ENCODE measurements at places on chromosomes 16 and 17.

DNA sequence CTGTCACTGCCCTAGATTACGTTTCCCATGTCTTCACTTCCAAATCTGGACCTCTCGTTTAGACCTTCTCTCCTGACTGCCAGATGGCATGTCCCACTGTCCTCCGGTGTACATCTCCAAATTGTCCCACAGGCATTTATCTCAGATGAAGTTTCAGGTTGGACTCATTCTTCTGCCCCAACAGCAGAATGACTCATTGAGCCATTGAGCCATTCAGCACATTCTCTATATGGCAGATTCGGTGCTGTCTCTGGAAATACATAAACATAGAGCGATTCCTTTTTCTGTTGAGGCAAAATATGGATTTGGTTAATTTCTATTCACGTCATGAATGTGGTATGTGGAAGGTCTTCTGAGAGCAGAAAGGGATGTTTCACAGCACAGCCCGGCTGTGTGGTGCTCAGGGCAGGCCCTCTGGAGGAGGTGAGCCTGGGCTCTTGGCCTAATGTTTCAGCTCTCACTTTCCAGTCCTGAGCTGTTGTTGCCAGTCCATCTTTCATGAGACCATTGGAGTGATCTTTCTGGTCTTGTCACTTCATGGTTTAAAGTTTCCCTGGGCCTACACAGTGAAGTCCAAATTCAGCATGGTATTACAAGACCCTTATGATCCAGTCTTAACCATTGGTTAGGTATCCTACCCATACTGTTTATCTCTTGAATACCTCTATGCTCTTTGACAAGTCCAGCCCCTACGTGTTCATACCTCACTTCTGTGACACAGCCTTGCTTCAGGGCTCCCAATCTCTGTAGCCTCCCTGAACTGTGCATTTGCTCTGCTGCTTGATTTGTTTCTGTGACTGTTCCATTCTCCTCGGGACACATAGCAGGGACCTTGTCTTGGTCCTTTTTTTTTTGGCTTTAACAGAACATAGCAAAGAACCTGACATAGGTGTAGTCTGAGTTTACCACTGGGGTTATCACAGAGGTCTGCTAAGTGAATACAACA lies 15.9 kb downstream of the HAPSTR1 start:
- DNase-seq, result no peak

DNA sequence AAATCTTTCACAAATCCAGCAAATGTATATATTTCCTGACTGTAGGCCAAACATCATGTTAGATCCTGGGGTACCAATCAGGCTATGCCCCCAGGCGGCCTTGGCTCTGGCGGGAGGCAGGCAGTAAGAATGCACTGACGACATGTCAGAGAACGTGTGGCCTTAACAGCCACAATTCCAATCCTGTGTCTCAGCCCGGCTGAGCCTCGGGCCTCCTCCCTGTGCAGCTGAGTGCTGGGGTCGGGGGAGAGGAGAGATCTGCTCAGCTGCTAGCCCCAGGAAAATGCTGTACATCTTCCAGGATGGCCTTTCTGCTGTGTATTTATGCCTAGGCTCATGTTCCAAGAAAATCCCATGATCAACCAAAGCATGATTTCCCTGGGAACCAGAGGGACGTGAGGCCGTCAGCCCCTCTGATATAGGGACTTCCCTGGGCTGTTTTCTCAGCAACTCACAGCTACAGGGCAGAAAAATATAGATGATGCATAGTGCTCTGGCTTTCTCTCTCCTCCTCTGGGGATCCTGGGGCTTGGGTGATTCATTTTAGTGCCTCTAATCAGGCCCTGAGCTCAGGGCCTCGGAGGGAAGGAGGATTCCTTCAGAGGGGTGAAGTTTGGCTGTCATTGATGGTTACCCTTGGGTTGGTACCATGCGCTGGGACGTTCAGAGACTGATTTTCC lies 604.0 kb downstream of the HS3ST4 start:
- DNase-seq, result no peak

- DNase-seq, result no peak
Observed at GRCh38 chr17:66429680-66430079, 127.3 kb downstream of the PRKCA start.

GRCh38 chr17:58265271-58265670 lies 15.5 kb downstream of the MPO start:
- DNase-seq, result no peak

DNA sequence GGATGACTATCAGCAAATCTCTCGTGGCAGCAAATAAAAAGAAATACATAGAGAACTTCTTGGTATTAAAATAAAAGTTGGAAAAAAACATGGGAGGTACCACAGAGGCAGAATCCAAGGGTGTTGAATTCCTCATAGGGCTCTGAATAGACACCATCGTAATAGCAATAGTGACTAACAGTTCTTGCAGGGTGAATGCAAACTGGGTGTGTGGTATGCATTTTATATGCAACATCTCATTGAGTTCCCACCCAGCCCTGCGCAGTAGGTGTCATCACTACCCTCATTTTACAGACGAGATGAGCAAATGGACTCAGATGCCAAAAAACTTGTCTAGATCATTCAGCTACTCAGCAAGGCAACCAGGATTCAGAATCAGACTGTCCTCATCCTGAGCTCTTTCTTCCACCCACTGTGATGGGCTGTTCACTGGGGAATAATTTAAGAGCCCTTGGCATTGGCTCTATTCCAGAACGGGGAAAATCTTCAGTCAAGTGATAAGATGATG lies 354.6 kb upstream of the CDH11 start:
- no peak for DNase-seq

DNA sequence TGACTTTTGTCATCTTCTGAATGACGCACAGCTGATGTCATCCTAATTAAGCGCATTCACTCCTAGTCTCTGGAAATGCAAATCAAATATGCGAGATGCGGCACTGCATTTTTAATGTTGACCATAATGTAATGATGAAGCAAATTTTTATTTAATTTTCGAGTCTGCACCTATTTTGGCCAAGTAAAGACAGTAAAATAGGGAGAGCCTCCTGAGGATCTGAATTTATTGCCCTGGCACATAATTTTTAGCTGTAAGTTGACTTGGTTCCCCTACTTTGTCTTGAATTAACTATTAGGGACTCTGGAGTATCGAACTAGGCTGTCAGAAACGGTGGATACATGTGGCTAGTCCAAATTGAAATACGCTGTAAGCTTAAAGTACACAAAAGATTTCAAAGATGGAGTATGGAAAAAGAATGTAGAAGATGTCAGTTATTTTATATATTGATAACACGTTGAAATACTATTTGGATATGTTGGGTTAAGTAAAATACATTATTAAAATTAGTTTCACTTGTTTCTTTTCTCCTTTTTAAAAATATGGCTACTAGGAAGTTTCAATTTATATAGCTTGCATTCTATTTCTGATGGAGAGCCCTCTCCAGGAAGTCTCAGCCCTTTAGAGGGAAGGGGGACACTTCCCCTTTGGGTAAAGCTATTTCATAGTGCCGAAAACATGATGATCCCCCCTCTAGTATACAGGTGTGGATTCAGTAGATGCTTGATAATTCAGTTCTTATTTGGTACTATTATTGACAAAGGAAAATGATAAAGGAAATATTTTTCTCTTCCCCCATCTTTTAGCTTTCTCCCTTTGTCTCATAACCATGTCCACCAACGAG lies 991 bp downstream of the KPNA2 start:
- no peak for DNase-seq

DNA sequence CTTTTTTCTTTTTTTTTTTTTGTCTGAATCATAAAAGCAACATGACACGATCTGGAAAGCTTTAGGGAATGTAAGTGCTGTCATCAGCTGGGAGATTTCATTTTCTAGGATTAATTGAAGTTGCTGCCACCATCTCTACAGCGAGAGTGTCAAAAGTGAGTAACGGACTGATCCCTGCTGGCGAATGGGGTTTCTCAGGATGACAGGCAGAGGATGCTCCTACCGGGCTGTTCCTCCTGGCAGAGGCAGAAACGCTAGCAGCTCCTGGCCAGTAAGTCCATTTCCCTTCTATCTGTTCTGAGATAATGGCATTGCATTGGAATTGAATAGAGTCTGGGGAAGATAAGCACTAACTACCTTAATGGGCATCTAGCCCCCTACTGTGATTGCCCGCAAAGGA lies 80.5 kb upstream of the KIFC3 start:
- no peak for DNase-seq

DNA sequence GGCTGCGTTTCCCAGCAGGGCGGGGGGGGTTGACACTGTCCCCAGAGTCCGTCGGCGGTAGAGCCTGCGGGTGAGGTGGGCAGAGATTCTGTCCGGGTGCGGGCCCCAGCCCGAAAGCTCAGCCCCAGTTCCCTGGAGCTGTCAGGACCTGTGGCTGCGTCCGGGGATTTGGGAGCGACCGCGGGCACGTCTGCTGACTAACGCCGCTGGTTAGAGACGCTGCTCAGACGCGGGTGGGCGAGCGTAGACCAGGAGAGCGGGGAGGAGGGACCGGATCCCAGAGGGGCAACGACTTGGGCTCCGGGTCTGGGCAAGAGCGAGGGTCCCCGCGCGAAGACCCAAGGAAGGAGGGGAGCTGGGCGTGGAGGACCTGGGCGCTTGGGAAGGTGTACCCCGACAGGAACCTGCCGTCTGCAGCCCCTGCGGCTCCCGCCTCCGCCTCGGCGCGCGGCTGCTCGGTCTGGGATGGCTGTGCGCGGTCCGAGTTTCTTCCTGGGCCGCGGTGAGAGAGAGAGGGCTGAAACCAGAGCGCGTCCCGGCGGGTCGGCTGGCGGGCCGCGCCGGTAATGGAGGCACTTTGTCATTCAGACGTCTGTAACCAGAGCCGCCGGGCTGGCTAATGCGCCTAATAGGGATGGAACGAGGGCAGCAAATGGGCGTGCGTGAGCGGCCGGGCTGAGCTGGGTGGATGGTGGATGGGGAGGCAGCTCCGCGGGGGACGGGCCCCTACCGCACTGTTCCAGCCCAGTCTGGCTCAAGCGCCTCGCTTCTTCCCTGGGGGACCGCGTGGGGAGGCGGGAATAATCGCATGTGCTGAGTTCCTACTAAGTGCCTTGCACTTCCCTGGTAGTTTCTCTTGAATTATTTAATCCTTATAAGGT lies 2.3 kb downstream of the NGFR start:
- DNase-seq, result peak; percentile 39

DNA sequence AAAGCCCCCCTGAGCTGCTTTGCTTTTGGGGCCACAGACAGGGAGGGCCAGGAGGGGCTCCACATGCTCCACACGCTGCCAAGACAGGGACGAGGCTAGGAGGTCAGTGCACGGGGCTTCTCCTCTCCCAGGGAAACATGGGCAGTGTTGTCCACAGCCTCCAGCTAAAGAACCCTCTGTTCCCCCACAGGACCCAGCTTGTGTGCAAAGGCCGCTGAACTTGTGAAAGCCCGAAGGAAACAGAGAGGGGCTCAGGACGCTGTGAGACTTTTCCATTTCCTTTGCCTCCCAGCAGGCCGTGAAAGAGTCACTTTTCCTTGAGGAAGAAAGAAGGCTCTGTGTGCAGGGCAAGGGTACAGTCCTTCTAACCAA lies 9.7 kb downstream of the CDRT4 start:
- no peak for DNase-seq

- no peak for DNase-seq
Observed at GRCh38 chr17:8713315-8713714, 31.3 kb downstream of the CCDC42 start.

DNA sequence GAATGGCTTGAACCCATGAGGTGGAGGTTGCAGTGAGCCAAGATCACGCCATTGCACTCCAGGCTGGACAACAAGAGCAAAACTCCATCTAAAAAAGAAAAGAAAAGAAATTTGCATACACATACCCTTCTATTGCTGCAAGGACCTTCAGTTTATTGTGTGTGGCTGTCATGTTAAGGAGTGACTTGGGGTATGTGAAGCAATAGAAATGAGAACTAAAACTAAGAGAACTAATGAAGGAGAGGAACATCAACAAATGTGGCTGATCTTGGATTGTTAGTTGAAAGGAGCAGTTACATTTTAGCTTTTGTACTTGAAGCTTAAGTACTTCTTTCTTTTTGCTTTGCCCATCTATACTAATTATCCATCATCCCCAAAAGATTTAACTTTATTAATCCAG lies 12.7 kb upstream of the NSRP1 start:
- no peak for DNase-seq

DNA sequence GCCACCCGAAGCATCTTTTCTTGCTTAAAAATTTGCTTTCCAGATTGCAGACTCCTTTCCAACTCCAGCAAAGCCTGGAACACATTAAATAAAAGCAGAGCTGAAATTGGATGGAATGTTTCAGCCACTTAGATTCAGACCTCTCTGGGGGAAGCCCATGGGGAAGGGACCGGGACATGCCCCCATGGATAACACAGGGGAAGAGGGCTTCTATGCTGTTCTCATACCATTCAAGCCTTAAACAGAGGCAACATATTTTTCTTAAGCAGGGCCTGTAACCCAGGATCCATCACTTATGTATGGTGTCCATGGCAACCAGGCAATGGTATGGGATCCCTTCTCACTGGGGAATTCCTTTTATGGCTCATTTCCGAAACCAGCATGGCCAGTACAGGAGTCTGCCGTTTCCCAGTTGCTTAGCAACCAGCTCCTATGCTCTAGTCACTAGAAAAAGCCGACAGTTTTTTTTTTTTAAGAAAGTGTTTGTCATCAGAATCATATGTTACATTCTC lies 62.0 kb upstream of the MARCHF10 start:
- DNase-seq, result peak; percentile 47

DNA sequence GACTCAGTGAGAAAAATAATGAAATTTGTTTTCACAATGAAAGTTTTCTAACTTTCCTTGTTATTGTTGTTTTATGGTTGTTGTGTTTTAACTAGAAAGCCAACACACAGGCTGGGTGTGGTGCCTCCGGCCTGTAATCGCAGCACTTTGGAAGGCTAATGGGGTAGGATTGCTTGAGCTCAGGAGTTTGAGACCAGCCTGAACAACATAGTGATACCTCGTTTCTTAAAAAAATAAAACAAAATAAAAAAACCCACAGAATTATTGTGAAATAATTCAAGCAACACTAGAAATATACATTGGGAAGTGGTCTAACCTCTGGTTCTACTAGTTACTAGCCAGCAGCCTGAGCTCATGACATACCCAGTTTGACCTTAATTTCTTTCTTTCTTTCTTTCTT lies 630 bp downstream of the MILR1 start:
- no peak for DNase-seq

GRCh38 chr16:30884760-30885159 lies 9.1 kb downstream of the BCL7C start:
- no peak for DNase-seq

- no peak for DNase-seq
Observed at GRCh38 chr17:57308543-57309186, 52.3 kb downstream of the MSI2 start.

- no peak for DNase-seq
Observed at GRCh38 chr16:89583895-89584644, 8.5 kb downstream of the CPNE7 start.

- DNase-seq, result no peak
Observed at GRCh38 chr17:16440901-16441629, 25.7 kb downstream of the TRPV2 start.

- DNase-seq, result no peak
Observed at GRCh38 chr17:27536781-27537180, 80.5 kb downstream of the KSR1 start.

- peak; percentile 58 for DNase-seq
Observed at GRCh38 chr17:43442711-43443110, 41.1 kb upstream of the DHX8 start.

GRCh38 chr17:46020998-46021397 lies 21.9 kb downstream of the STH start:
- DNase-seq, result no peak

- peak; percentile 84 for DNase-seq
Observed at GRCh38 chr16:53865494-53865863, 161.5 kb downstream of the FTO start.

GRCh38 chr16:58515871-58516767 lies 802 bp downstream of the SETD6 start:
- peak; percentile 61 for DNase-seq
